NCI-H2081 treated with DMSO at 0.1 percent for 48 hours (cell line): ENCODE measurements at places on chromosomes 6 and 20.

DNA sequence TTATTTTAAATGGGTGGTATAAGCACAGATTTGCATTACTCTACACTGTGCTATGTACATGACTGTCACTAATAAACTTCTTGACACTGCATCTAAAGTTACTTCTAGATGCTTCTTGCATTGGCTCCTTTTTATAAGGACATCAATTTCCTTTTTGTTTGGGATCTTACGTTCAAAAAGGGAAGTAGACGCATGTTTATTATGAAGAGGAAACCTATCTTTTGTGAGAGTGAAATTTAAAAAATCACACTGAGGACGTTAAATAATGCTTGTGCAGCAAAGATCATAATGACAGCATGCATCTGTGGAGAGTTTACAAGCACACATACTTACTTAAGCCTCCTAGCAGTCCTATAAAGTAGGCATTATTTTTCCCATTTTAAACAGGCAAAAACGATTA, 479.5 kb downstream of the CD83 start:
- no peak for DNase-seq

- DNase-seq = no peak
Observed at GRCh38 chr20:23131766-23132165, 45.6 kb upstream of the CD93 start.

DNA sequence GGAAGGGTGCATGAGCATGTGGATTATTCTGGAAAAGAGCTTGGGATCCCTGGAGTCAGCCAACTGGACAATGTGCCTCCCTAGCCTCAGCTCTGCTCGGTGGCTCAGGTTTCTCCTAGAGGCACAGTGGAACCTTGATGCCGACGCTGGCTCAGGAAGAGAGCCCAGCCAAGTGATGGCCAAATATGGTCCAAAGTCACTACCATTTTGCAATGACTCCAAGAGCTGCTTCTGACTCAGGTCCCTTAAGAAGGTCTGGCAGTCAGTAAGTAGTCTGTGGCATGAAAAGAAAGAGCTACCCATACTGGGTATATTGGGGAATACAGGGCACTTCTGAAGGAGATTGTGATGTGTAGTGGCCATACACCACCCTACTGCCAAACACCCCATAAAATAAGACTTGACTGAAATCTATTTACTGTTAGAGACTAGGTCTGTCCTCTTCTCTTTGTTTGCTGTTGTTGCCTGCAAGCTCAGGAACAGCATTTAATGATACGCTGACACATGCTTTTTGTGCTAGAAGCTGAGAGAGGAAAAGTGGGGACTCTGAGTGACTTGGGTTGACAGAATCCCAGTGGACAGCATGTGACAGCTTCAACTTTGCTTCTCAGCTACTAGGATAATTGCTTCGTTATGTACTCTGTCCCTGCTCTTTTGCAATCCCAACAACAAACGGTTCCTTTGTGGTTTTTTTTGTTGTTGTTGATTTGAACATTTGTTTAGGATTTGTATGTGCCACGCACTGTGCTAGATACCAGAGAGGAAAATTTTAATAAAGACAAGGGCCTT, 30.3 kb upstream of the OGFRL1 start:
- DNase-seq = no peak

- DNase-seq = no peak
Observed at GRCh38 chr6:144248476-144249301, 36.4 kb upstream of the UTRN start.

DNA sequence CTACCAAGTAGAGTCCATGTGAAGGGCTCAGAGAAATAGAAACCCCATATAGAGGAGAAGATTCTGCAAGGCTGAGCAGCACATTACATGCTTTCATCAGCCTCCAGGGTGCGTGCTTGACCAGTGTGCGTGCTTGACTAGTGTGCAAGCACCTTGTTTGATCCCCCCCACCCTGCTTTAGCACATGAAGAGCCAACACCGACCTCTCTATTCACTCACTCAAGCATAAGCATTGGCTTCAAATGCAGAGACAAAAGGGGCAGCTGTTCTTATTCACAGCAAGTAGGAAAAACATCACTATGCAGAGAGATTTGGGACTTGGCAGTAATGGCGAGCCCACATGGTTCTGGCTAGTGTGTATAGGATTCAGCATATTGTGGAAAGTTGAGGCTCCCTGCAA, 278.7 kb upstream of the RNF217 start:
- no peak for DNase-seq
